ENCODE measurements at places on chromosomes 12 and 14.

DNA sequence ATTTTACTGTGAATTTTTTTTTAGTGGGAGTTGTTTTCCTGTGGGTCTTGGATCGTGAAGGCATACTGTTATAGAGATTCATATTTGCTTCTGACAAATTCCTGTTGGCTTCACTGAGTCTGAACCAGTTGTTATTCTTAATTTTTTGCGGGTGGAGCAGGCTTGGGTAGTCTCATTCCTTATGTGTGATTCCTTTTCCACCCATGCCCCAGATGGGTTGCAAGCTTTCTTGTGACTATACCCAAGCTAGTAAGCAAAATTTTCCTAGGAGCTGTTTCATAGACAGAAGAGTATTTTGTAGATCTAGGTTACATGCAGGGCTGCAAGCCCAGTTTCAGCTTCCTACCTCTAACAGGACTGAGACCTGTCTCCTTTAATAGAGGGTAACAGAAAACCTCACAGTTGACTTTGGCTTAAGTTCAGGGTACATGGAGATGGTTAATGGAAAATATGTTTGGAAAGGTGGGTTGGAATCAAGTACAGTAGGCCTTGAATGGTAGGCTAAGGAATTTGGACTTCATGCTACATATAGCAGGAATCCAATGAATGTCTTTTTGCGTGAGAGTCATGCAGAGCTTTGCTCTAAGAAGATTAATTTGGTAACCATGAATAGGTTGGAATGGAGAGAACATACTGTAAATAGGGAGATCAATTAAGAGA lies 29.0 kb downstream of the TRMT5 start:
- DNase-seq = no peak

GRCh38 chr12:132433641-132434395 lies 56.1 kb upstream of the FBRSL1 start:
- DNase-seq = no peak

DNA sequence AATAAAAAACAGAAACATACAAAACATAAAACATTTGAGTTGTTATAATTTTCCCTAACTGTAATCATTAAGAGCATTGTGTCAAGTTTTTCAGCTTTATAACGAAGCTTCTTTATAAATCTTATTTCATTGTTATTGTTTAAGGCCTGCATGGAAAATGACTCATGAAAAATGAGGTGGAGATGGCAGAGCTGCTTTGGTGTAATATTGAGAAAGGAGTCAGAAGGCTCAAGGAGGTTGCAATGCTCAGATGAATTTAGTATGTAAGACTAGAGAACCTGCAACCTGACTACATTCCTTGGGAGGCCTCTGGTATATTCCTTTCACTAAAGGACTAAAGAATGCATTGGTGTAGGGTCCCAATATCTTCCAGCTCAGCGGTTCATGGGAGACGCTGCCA lies 61.5 kb downstream of the TMEM30B start:
- DNase-seq = no peak

GRCh38 chr14:94921456-94921855 lies 151.5 kb upstream of the GSC start:
- no peak for DNase-seq

GRCh38 chr12:43982544-43982943 lies 146.7 kb downstream of the TMEM117 start:
- no peak for DNase-seq

DNA sequence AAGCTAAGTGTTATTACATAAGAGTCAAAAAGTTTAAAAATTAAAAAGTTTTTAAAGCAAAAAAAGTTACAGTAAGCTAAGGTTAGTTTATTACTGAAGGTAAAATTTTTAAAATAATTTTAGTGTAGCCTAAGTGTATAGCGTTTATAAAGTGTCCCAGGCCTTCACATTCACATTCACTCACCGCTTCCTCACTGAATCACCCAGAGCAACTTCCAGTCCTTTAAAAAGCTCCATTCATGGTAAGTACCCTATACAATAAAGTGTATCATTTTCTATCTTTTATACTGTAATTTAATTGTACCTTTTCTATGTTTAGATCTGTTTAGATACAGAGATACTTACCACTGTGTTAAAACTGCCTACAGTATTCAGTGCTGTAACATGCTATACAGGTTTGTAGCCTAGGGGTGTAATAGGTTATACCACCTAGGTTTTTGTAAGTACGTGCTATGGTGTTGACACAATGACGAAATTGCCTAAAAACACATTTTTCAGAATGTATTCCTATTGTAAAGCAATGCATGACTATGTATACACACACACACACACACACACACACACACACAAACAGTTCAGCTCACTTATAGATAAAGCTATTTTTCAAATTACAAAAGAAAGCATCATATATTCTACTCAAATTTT lies 3.7 kb downstream of the CLEC14A start:
- no peak for DNase-seq

GRCh38 chr14:73459959-73460358 lies 1.6 kb upstream of the NUMB start:
- no peak for DNase-seq

DNA sequence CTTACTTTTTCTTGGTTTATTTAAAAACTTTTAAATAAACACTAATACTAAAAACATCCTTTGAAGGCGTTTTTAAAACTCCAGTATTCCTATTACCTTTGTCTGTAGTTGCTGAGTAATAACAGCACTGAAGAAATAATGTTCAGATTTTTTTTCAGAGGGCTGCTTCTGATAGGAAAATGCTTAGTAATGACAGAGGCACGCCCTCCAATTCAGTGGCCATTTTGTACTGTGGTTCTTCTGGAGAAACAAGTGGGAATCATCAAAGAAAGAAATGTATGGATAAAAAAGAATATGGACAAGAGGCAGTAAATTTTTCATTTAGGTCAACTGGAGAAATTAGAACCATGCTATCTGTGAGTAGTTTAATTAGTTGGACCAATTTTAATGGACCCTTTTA lies 13.6 kb downstream of the VEZT start:
- DNase-seq = no peak

- DNase-seq = no peak
Observed at GRCh38 chr14:83441801-83442200, 1908.1 kb upstream of the SEL1L start.

DNA sequence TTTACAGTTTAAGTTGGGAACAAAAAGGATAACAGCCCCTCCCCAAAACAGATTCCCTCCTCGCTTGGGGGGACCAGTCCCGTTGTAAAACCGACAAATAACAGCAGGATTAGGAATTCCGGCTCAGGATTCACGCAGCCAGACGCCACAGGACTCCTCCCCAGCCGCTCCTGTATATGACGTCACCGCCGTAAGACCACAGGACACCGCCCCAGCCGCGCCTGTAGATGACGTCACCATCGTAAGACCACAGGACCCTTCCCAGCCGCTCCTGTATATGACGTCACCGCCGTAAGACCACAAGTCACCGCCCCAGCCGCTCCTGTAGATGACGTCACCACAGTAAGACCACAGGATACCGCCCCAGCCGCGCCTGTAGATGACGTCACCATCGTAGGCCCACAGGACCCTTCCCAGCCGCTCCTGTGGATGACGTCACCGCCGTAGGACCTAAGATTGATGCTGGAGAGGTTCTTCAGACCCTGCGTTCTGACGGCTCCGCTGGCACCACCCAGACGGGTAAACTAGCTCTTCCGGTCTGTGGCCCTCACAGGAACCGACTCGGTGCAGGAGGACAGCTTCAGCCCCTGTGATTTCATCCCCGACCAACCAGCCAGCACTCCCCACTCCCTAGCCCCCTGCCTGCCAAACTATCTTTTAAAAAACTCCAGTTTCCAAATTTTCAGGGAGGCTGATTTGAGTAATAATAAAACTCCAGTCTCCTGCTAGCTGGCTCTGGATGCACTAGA lies 43.9 kb upstream of the FBRSL1 start:
- DNase-seq = no peak

DNA sequence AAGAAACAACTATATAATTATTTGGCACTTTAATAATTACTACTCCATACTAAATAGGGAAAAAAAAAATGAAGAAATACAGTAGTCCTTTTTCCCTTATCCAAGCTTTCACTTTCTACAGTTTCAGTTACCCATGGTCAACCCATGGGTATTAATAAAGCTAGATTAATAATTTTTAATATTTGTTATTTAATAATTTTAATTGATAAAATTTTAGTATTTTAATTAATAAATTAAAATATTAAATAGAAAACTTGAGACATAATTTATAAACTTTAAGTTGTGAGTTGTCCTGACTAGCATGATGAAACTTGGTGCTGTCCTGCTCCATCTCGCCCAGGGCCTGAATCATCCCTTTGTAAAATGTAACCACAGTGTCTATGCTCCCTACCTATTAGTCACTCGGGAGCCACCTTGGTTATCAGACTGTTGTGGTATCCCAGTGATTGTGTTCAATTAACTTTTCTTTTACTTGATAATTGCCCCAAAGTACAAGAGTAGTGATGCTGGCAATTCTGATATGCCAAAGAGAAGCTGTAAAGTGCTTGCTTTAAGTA lies 71.8 kb downstream of the PAWR start:
- DNase-seq = no peak

DNA sequence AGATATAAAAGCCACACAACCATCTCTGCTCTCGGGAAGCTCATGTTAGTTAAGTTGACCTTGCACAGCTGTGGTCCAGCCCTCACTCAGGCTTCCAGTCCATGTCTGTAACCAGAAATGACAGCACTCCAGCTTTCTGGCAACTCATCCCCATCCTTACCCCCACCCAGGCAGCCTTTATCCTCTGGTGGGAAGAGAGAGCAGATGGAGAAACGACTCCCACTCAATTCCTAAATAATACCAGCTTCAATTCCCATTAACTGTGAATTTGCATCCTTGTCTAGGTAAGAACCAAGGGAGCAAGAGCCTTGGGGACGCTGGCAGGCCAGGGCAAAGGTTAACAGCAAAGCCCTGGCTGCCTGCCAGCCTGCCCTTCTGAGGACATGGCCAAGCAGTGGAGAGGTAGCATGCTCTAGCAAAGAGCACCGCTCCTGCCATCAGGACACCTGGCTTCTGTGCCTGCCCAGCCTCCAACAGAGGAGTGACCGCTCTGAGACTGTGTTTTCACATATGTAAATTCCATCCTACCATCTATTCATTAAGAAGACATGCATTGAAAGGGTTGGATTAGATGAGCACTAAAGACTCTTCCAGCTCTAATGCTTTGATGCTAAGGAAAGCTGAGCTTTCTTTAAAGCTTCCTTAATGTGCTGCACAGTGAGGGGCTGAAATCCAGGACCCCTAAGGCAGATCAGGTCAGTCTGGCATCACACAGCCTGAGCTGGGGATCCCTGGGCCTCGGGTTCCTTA lies 236.1 kb downstream of the GRIN2B start:
- no peak for DNase-seq

DNA sequence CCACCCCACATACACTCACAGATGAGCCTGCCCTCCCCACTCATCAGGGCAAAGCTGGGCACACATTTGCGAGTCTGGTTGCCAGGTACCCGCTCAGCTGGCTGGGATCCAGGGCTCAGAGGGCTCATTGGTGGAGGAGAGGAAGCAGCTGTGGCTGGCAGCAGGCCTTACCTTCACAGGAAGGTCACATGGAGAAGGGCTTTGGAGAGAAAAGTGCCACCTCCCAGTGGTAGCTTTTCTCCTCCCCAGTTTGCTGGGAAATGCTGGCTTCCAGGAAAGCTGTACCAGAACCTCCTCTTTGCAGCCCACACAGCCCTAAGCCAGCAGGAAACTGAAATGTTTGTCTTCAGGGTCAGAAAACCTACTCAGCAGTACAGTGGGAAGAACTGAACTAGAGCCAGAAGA lies 55.6 kb downstream of the LGMN start:
- DNase-seq = no peak

- no peak for DNase-seq
Observed at GRCh38 chr14:69719501-69719951, 47.4 kb upstream of the SRSF5 start.

- DNase-seq = no peak
Observed at GRCh38 chr14:68982581-68982980, 3.5 kb upstream of the ACTN1 start.

- no peak for DNase-seq
Observed at GRCh38 chr12:88752183-88752582, 171.9 kb upstream of the KITLG start.

GRCh38 chr12:93848523-93849101 lies 171.4 kb downstream of the CRADD start:
- DNase-seq = no peak

DNA sequence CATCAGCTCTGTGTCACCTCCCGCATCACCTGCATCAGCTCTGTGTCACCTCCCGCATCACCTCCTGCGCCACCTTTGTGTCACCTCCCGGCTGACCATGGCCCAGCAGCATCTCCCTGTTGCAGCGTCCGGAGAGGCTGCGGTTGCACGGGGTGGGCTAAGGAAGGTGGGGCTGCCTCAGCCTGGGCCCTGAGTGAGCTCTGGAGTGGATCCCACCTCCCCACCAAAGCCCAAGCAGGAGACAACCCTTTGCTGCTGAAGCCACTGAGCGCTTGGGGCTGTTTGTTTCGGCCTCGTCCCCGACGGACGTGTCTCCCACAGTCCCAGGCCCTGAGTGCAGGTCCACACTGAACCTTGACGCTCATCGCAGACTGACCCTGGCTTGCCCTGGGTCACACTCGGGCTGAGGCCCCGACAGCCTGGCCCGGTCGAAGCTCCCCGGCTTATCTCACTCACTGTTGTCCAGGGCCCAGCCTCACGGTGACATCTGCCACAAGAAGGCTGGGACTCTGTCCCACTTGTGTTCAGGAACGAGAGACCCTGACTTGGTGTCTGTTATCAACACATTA lies 12.2 kb downstream of the TMEM121 start:
- DNase-seq = no peak

DNA sequence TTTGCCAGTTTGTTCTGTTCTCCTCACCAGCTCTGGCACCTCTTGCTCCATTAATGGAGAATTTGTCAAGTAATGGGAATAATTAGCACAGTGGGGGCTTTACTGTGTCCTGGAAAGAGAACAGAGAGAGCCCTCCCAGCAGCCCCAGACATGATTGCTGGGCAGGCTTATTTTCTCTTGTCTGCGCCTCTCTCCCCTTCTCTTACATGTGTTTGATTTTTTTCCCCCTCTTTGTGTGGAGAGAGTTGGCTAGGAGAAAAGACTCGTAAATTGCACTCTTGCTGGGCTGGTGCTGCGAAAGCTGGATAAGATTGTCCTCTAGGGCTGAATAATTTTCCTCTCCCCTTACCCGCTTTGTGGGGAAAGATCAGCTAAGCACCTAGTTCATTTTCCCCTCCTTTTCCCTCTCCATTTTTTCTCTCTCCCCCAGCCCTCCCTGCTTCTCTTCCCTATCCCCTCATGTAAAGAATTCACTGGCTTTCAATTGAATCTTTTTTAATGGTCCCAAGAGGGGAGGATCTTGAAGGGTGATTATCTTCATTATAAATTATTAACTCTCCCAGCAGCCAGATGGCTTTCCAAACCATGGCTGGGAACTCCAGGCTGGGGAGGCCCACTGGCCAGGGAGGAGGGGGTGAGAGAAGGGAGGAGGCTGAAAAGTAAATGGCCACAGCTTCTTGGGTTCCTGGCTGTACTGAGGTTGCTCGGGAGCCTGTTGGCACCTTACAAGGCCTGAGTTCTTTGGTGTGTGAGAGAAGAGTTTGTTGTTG lies 62.2 kb downstream of the NRXN3 start:
- no peak for DNase-seq

DNA sequence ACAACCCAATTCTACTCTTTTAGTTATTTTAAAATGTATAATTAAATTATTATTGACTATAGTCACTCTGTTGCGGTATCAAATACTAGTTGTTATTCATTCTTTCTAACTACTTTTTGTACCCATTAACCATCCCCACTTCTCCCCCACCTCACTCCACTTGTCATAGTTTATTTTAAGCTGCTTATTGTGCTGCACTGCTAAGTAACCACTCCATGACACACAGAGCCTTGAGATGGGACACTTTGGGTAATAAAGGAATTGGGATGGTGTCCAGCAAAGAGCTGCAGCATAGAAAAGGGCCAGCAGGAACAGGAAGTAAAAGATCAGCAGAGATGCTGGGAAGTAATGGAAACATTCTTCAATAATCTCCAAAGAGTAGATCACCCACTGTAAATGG lies 123.0 kb downstream of the RPS29 start:
- DNase-seq = no peak

Measured in hippocampal formation (tissue), 2 donors.